ENCODE measurements at places on chromosomes 5 and 9. TPM values are rescaled to one million over a fixed set of nuclear protein-coding genes. Genes with fewer than 3 reads are reported as not detected.

DNA sequence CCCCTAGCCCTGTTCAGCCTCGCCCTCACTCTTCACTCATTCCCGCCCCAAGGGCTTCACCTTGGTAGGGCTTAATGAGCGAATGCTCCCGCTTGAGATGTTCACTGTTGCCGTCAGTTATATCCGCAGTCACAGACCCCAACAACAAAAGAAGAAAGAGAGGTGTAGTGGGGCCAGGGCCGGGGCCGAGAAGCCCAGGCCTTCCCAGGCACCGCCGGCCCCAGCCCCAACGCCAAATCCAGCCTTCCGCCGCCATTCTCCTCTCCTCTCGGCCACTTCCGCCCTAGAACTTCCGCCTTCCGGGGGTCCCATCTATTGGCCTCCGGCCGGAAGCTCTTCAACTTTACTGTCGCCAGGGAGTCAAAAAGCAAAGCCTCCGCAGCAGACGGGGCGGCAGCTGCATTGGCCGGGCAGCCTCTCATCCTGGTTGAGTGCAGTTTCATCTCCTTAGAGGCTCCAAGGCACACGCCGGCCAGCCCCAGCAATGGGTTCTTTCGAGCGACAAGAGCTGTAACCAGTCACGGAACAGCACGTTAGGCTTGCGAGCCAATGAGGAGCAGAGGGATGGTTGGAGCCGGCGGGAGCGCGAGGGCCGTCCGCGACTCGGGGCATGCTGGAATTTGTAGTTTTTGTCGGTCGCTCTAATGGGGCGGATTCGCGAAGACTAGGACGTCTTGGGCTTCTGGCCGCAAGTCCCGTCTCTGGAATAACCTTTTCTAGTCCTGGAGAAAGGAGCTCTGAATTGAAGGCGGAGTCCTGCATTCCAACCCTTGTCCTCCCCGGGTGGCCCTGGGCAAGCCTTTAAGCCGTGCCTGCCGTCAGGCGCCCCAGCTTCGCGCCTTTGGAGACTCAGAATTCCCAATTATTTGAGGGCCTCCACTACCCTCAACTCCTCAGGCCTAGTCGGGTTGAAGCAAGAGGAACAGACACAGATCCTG is at the start of gene LMAN2:
Gene LMAN2, minus strand, starts transcription at position 277 of the 938 bp plus-strand sequence. Its CDS starts 21 bp downstream, at position 256.
- peak; percentile 98 for DNase-seq

DNA sequence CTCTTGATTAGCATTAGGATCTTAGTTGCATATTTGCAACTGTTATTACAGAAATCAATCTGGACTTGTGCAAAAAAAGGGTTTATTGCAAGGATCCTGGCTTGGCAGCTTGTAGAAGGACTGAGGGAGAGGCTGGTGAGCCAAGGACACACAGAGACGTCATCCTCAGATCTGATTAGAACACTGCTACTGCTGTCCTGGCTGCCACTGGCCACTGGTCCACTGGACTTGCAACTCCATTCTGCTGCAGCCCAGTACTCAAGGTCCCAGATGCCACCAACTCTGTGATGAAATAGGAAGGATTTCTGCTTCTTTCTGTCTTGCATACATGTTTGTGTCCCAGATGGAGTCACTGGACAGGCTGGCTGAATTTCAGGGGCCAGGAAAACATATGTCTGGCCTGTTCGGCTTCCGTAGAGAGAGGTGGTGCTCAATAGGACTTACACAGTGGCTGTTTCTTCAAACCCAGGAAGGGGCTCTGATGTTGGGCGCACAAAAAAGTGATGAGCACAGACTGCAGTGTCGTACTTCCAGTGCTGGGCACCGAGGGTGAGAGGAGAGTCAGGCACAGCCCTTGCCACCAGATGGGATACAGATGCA is 68.9 kb upstream of the SH3PXD2B start:
- no peak for DNase-seq

DNA sequence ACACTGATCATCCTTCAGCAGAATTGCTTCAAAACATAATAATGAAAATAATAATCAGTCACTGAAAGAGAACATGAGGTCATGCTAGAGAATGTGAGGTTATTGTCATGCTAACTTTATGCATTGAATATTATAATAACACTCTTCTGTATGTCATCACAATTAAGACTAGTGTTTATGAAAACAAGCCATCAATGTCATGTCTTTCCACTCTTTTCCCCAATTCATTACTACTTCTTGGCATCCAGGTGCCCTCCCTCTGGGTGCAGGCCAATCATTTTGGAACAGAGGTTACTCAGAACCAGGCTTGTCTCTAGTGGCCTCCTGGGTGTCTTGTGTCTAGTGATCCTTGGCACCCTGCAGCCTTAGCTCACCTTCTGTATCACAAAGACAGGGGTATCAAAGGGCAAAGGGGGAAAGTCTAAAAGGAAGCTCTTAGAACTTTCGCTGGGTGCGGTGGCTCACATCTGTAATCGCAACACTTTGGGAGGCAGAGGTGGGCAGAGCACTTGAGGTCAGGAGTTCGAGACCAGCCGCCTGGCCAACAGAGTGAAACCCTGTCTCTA is 217.6 kb upstream of the PIK3R1 start:
- no peak for DNase-seq

DNA sequence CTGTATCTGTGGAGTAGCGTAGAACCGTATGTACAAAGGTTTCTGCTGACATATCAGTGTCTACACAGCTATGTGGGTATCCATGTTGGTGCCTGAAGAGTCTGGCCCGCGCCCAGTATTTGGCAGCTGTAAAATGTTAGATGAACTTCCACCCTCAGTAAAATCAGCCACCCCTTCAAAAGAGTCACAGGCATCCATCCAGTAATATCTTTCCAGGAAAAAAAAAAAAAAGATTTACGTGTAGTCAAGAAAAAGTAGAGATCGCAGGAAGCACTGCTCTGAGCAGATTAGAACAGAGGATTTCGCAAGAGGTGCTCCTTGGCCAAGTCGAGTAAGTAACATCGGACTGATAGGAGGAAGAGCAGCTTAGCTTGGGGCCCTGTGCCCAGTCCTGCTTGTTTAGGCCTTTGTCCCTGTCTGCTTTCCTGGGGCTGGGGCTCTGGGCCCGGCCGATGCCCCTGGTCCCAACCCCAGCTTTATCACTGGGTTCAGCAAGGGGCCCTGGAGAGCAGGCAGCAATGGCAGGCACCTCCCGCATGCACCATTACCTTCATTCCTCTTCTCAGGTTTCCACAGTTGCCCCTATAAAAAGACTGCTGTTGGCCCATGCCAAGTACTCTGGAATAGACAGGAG is 21.2 kb downstream of the DAPK1 start:
- no peak for DNase-seq

GRCh38 chr5:105554568-105555169 is 1992.1 kb upstream of the NUDT12 start:
- DNase-seq, result no peak

DNA sequence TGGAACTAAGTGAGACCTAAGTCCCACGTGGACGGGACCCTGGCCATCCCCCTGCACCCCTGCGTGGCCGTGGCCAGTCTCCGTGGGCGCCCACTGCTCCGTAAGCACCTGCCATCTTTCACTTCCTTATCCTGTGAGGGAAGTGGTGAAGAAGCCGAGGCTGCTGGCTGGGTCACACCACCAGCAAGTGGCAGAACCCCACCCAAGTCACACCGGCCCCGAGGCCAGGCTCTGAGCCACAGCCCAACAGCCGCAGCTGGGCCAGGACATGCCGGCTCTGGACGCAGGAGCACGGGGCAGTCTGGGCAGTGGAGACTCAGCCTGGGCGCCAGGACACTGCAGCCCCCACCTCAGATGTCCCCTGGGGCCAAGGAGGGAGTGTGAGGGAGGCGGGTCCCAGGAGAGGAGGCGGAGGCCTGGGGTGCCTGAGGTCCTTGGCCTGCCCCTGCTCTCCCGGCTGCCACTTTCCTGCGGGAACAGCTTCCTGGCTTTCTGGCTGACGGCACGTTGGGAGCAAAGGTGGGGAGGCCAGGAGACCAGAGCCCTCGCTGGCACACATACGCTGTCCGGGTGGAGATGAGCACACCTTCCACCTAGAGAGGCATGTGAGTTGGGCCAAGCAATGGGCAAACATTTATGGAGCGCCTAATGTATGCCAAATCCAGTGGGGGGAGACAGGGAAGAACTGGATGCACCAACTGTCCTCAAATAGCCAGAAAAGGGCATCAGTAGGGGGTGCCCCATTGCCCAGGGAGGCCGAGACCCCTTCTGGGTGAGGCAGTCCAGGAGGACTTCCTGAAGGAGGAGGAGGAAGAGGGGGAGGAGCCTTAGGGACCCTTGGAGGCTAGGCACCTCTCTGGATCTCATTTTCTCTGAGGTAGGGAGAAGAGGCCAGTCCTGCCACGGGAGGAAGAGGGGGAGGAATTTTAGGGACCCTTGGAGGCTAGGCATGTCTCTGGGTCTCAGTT is 43.9 kb upstream of the EGFL7 start:
- no peak for DNase-seq

- DNase-seq, result no peak
Observed at GRCh38 chr5:28523416-28523815, 1485.0 kb upstream of the CDH9 start.

- DNase-seq, result no peak
Observed at GRCh38 chr5:60148366-60148765, 254.8 kb upstream of the PDE4D start.

- DNase-seq, result peak; percentile 66
Observed at GRCh38 chr5:32805971-32806638, 95.0 kb downstream of the NPR3 start.

DNA sequence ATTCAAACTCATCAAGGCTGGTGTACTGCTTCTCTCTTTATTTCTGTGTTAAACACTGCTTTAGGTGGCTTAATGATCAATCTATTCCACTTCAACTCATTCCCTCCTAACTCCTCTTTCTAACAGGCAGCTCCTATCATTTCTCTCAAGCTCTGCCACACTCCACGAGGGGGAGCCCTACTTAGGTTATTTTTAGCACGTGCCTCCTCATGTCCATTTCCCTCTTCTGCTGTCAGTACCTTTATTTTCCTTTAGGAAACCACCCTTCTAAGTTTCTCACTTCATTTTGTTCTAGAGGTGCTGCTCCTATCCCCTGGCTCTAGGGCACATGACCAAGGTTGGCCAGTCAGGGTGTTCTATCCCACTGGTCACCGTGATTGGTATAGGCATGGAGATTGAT is 6.7 kb upstream of the BRINP1 start:
- DNase-seq, result no peak

DNA sequence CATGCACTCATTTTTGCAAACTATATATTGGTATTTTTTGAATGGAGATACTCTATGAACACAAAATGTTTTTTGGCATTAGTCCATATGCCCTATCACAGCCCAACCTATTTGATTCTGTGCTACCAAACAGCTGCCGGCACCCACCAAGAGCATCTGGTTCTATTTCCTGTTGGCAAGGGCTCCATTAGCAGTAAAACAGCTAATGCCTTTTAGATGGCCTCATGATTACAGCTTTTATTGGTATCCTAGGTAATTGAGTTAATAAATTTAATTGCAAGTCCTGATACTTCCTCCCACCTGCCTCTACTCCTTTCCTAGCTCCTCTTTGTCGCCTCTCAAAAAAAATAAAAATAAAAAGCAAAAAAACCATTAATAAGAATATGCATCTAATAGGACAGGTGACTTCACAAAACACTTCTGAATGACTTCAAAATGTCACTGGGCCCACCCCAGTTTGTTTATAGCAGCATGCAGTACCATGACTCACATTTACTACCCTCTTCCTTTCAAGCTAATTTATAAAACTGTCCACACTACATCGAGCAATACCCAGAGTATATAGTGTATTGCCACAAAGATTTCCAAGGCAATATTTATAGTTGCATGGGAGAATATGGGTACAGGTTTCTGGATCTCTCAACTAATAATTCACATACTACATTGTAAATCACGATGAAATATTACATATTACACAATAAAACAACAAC is 620.4 kb downstream of the SLCO4C1 start:
- DNase-seq, result no peak

Gene NINJ1
- 17.7 TPM for total RNA-seq

Gene LCN6
- not detected for total RNA-seq

Gene SPINK6
- not detected for total RNA-seq

Gene OR2S2
- not detected for total RNA-seq

Gene EGFLAM
- total RNA-seq, result 37.6 TPM

Gene EGR1
- total RNA-seq, result 11.1 TPM

Gene SCGB3A2
- total RNA-seq, result 5.8 TPM

Gene FBP2
- total RNA-seq, result 83.0 TPM

All from tongue (tissue), 3 donors.